ENCODE measurements at places on chromosomes 16 and 17.

DNA sequence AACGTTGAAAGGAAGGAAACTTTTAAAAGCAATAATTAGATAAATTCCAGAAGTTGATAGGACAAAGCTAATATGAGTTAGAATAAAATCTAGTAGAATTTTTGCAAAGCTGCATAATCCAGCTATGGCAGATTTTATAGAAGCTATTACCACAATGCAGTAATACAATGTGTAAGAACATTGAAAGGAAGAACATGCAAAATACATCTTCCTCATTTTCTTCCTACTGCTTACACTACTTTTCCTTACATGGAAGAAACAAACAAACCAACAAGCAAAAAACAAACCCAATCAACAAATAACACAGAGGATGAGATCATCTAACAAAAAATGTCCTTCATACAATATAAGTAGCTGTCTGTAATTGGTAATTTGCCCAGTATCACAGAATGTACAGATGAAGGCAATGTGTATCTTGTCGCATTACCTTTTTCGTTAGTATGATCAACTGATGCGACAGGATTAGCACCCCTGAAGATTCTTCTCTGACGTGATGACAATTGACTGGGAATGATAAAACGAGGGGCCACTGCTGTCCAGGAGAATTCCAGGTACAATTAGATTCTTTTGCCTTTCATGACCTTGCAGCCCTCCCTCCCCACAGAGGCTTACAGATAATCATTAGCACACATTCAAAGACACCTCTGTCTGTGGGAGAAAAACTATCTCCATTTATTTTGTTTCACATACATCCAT, 21.2 kb upstream of the LRRC37A start:
- no peak for DNase-seq

DNA sequence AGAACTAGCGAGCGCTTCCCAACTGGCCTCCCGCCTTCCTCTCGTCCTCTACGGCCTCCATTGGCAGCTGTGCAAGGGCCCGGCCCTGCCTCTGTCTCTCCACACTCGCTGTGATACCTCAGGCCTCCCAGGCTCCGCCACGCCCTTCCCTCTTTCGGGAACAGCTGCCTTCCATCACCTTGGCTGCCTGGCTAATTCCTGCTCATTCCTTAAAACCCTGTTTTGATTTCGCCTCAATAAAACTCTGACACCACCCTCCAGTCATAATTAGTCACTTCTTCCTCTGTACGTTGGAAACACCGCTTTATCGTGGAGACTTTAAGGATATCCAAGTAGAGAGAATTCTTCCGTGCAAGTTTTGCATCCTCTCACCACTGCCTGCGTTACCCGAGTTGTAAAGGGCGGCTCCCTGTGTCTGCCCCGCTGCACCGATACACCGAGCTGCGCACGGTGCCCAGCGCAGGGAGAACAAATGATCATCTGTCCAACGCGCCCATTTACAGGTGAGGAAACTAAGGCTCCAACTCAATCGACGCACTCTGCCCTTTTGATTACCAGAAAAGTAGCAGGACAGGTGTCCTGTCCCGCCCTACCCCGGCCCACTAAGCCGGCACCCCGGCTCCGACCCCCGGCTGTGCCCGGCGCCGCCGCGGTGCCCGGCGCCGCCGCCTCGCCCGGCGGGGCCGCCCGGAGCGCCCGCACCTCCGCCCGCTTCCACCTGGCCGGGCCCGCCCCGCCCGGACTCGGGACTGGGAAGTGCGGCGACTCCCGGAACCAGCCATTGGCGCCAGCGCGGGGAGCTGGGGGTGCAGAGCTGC, 139.7 kb downstream of the SEC14L1 start:
- DNase-seq: no peak

- DNase-seq: no peak
Measured at GRCh38 chr17:63450551-63450950, 4.4 kb upstream of the CYB561 start.

DNA sequence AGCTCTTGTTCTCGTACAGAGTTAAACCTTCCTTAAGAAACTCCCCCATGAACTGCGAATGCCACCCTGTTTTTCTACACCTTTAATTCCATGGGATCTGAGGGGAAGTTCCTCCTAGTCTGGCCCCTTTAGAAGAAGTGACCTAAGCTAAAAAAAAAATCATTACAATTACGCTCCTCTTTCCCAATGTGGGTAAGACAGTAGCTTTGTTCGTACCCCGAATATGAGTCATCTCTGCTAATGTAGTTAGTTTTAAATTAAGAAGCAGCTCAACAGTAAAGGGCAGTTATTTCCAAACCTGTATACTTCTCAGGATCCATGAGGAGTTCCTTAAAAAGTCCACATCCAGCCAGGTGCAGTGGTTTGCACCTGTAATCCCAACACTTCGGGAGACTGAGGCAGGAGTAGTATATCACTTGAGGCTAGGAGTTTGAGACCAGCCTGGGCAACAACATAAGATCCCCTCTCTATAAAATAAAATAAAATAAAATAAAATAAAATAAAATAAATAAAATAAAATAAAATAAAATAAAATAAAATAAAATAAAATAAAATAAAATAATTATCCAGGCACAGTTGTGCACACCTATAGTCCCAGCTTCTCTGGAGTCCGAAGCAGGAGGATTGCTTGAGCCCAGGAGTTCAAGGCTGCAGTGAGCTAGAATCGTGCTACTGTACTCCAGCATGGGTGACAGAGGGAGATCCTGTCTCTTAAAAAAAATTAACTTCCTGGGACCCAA, 26.1 kb downstream of the RCVRN start:
- DNase-seq: no peak

DNA sequence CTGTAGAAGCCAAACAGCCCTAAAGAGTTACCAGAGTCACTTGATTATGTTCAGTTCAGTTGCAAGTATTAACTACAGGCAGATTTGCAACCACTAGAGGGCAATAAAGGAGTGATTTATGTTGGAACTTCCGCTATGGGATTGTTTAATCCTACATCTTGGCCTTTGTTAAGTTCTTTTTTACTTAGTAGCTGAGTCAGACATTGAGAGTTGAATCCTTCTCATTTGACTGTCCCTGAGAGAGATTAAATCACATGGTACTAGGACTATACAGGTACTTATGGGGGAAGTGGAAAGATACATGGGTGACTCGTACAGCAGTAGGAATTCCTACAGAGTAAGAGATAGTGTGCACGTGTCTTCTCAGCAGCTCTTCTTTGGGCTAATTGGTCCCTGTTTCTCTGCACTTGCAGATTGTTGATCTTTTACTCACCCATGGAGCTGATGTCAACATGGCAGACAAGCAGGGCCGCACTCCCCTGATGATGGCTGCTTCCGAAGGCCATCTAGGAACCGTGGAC, 40.3 kb downstream of the CYB561 start:
- DNase-seq: no peak

- no peak for DNase-seq
Measured at GRCh38 chr16:24075931-24076716, 180.0 kb upstream of the CACNG3 start.

GRCh38 chr16:49697631-49698452, 158.1 kb downstream of the ZNF423 start:
- no peak for DNase-seq

- no peak for DNase-seq
Measured at GRCh38 chr17:62064029-62064790, 868 bp downstream of the MED13 start.

- DNase-seq: peak; percentile 86
Measured at GRCh38 chr17:82400830-82401229, 17.3 kb upstream of the HEXD start.

GRCh38 chr16:85761861-85762260, 11.0 kb upstream of the C16orf74 start:
- DNase-seq: no peak

- no peak for DNase-seq
Measured at GRCh38 chr16:77585379-77586251, 136.7 kb upstream of the NUDT7 start.

DNA sequence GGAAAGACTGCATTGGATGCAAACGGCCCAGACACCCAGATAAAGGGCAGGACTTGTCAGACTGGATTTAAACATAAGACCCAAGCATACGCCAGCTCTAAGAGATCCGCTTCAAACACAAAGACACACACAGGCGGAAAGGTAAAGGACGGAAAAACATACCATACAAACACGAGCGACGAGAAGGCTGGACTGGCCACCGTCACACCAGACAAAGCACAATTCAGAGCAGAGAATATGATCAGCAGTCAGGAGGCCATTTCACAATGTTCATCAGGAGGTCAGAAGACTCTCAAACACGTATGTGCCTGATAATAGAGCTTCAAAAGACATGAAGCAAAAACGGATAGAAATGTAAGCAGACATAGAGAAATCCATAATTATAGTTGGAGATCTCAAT, 84.9 kb upstream of the GNG13 start:
- DNase-seq: no peak

DNA sequence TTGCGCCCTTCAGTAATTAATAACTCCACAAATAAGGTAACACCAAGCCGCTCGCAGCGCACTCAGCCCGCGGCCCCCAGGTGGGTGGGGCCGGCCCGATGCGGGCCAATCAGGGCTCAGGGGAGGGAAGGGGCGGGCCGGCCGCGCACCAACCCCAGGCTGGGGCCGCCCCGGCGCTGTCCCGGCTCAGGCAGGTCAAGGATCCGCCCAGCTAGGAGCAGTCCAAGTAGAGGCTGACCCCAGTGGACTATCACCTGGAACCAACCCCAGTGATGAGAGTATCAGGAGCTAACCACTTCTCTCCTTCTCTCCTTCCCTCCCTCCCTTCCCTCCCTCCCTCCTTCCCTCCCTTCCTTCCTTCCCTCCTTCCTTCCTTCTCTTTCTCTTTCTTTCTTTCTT, 110.8 kb downstream of the C16orf78 start:
- DNase-seq: peak; percentile 78

DNA sequence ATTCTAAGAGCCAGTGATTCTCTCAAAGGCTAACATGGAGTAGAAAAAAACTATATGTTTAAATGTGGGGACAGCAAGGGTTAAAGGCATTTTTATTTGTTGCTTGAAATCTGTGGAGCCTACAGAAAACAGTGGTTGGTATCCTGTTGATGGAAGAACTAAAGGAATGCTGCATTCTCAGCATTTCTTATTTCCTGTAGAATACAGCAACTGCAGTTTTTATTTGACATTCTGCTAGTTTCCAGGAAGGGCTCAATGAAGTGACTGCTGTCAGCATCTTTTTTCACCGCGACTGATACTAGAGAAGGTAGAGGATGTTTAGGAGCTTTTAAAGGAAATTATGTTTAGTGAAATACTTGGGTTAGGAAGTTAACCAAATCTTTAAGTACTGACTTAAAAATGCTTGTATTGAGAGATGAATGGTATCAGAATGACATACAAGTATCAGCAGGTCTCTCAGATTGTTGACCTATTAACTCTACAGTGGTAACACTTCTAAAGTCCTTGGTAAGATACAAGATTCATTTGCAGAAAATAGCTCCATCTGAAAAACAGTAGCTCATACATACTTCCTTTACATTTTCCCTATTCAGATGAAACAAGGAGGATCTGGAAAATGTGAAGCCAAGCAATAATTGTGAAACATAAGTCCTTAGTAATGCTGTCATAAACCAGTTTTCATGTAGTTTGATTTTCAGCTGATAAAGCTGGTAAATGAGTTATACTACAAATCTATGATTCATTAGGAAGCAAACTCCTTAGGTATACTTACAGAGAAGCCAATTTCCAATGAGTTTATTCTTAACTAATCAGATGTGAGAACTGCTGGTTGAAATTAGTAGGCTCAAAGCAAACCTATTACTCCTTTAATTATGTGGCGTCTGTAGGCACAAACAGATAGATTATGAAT, 15.2 kb downstream of the CLTC start:
- no peak for DNase-seq

DNA sequence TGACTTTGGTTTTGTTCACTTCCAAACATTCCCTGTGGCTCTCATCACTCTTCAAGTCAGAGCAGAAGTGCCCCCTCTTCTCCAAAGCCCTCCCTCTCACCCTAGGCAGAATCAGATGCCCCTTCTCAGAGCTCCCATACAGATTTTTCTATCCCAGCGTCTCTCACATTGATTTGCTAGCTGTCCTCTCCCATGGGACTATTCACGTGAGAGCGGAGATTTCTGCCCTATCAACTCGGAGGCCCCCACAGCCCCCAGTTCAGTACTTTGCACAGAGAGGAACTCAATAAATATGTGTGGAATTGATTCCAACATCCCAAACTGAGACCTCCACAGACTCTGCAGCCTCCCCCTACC, 182.6 kb downstream of the C16orf78 start:
- DNase-seq: no peak

DNA sequence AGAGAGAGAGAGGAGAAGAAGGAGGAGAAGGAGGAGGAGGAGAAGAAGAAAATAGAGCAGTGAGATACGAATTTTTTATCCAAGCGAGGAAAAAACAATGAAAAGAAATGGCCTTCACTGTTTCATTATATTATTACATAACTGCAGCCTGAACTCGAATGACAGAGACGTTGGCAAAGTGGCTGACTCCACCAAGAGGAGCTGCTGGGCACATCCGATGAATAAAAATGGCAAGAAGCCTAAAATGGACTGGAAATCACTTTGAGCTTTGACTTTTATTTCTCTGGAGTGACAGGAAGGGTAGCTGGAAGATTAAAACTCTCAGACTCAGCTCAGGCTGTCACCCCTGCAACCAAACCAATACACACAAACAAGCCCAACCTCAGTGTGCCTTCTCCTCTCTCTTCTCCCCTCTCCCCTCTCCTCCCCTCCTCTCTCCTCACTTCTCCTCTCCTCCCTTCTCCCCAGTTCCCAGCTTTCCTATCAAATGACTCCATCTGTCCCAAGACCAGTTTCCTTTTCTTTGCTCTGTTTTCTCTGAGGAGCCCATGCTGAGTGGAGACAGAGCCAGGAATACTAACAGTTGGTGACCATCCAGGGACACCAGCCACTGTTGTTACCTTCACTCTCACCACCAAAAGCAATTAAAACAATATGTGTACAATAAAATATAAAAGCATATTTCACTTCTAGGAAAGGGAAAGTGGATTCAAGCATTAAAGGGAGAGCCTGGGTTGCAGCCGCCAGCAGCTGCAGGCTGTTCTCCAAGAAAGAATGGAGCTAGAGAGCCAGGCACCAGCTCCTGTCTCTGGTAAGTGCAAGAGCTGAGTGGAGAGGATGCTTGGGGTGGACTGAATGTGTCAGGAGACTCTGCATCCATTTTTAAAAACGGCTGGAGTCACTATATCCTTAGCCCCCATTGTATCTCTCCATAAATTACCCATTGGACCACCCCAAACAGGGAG, 51.2 kb downstream of the SOX9 start:
- no peak for DNase-seq

DNA sequence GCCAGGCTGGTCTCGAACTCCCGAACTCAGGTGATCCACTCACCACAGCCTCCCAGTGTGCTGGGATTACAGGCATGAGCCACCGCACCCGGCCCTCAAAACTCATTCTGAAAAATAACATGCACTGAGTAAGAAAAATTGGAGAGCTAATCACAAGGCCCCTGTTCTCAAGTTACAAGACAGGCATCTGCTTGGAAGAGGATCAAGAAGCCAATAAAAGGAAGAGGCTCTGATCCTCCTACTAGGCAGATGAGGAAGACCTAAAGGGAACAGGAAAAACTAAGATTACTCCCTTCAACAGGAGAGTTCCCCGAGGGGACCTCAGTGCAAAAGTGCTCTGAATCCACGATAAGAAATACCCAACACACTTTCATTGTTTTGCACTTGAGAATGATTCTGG, 18.4 kb downstream of the BLMH start:
- no peak for DNase-seq

GRCh38 chr17:45923511-45924268, 29.3 kb downstream of the MAPT start:
- no peak for DNase-seq

GRCh38 chr17:61405686-61406536, 6.3 kb downstream of the TBX2 start:
- DNase-seq: peak; percentile 16
